ENCODE measurements at places on chromosomes 16 and 17.
A peak's percentile ranks its signal among the peaks of the same experiment; 100 is the strongest.

- DNase-seq: peak; percentile 23
Observed at GRCh38 chr16:58026139-58026704, 668 bp downstream of the MMP15 start.

DNA sequence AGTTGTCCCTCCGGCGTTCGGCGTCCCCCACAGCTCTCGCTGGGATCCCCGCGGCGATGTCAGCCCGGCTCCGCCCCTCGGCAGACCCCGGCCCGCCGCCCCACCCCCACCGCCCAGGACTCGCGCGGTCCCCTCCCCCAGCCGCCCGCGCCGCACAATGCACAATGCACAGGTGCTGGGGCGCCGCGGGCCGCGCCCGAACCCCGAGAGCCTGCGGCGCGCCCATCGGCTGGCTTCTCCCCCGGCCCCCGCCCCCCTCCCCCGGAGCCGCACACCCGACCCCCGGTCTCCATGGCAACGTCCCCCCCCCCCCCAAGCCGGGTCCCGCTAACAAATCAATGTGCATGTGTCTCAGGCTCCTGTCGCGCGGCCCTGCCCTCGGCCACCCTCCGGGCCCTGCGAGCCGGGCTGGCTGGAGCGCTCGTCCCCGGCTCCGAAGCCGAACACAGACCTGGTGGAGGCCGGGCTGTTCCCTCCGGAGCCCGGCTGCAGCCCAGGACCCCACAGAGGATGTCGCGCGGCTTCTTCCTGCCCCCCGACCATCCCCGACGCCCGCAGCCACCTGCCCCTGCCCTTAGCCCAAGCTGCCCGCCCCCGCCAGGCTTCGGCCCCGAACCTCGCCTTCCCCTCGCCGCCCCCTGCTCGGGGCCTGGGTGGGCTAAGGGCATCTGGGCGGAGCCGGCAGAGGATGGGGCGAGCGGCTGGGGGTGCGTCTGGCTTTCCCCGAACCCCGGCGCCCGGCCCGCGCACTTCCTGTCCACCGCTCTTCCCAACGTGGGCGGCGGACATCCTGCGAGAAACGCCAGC is 818 bp upstream of the CBX8 start:
- DNase-seq: no peak

DNA sequence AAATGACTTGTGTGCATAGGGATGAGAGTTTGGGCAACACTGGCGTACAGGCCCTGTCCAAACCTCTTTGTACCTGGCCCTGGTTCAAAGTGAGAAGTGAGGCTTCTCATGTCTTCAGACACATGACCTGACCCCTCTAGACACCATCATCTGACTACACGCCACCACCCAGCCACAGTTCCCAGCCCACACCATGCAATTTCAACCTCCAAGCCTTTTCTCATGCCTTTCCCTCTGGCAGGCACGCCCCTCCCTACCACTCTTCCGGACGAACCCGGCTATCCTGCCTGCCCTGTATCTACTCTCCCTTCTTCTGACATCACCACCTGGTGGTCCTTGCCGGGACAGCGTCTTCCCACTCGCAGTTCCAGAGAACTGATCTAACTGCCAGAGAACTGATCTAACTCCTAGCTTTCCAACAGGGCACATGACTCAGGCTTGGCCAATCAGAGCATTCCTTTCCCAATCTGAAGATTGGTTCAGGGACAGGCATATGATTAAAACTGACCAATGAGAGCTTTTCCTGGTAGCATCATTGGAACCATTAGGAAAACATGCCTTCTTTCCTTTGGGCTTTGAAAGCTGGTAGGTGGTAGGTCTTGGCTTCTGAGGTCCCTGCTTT is 27.1 kb upstream of the IL21R start:
- peak; percentile 83 for DNase-seq

DNA sequence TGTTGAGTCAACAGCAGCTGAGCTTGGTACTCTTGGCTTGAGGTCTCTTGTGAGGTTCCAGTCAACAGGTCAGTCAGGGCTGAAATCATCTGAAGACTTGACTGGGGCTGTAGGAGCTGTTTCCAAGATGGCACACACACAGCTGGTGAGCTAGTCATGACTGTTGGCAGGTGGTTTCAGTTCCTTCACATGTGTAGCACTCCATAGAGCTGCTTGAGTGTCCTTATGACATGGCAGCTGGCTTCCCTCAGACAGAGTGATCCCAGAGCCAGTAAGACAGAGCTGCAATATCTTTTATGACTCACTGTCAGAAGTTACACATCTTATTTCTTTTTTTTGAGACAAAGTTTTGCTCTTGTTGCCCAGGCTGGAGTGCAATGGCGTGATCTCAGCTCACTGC is 19.5 kb upstream of the GAS7 start:
- no peak for DNase-seq

DNA sequence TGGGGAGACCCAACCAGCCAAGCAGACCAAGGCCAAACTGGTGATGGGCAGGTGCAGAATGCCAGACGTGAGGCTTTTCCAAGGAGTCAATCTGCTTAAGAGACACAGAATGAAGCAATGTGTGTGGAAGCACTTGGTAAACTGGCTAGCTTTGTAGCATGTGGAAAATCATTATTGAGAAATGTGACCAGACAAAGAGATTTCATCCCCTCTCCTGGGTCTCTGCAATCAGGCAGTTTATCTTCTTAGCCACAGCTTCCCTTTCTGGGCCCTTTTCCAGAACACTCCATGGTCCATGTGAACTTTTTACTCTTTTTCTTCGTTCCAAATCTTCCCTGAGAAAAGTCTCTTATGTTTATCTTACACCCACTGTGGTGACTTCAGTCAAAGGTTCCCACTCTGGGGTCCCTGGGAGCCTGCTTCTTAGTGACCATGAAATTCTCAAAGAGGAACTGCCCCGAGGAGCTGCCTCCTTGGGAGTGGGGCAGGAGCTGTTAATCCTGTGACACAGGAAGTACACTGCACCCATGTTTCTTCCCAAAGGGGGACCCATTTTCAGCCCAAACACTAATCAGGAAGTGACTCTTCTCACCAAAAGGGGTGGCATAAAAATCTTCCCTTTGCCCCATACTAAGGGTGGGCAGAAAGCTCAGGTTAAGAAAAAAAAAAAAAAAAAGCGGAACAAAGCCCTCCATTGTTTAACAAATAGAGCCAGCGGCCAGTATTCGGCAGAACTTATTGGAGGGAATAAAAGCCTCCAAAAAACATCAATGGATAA is 346.2 kb upstream of the ASIC2 start:
- no peak for DNase-seq

DNA sequence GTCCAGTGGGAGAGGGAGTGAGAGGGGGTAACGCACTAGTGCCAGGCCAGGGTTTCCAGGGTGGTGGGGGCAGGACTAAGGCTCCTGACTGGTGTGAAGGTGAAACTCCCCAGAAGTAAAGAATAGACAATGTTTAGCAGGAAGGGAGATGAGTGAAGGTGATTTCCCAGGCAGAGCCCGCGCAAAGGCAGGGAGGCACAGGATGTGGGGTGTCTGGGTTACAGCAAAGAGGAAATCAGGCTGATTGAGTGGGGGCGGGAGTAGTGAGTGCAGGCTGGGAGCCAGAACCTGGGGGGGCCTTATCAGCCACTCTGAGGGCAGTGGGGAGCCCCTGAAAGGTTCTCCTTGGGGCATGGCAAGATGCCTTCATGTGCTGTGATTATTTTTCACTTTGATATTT is 167.5 kb downstream of the UTP18 start:
- no peak for DNase-seq

DNA sequence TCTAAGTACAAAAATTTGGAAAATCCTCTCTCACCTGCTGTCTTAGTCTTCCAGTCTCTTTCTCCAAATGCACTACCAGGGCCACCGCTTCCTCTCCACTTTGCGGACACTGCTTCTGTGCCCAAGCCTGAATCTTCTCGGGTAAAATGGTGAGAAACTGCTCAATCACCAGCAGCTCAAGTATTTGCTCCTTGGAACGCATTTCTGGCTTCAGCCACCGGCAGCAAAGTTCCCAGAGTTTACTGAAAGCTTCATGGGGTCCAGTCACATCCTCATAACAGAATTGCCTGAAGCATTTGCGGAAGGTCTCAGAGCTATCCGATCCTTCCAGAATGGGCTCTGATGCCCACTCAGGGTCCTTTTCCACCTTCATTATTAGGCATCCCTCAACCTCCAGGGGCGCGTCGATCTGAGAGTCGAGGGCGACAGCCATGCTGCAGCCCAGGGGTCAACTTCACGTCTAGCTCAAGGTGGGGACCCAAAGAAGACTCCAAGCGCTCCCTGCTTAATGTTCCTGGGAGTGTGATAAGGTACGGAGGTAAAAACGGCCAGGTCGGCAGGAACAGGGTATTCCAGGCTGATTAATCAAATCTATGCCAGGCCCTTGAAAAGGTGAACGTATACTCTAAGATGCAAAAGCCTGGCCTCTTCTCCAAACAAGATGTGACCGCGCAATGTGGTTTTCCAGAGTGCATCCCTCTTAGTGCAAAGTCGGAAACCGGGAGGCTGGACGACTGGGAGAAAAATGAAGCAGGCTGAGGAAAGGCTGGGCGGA is 763 bp downstream of the ZKSCAN2 start:
- peak; percentile 24 for DNase-seq

DNA sequence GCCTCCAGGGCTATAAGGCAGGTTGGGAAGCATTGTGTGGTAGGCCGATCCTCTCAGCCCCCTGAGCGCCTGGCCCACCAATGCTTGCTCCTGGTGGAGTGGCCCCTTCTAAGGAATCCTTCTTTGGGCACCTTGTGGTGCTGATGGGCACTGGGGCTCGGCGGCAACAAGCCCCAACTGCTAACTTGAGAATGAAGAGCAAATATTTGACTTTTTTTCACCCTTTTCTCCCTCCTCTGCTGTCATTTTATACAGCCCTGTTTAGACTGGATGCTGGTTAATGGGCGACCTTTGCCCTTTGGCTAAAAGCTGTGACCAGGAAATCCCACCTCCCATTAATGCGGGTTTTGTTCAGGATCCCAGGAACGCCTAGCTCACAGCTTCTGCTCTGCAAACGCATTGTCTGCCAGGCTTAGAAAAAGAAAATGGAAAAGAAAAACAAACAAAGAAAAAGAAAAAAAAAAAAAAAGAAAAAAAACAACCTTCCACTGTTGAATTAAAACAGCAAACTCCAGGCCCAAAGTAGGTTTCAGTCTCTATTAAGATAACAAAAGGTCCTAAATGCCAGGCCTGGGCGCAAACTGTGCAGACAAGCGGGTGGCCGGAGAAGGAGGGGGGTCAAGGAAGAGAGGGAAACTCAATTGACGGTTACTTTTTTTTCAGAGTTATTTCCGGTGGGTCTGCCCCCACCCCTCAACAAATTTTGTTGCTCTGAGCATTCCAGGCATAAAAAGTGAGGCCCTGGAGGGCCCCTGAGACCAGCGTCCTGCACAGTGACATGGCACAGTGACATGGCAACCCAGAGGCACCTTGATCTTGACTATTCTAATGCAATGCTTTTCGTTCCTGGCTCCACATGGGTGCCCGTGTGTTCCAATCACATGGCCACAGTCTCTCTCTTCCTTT is 301.4 kb downstream of the MAF start:
- DNase-seq: no peak

- DNase-seq: no peak
Observed at GRCh38 chr16:8951447-8952280, 12.0 kb downstream of the USP7 start.

GRCh38 chr17:8068736-8069586 is 18.6 kb downstream of the ALOX12B start:
- DNase-seq: no peak

DNA sequence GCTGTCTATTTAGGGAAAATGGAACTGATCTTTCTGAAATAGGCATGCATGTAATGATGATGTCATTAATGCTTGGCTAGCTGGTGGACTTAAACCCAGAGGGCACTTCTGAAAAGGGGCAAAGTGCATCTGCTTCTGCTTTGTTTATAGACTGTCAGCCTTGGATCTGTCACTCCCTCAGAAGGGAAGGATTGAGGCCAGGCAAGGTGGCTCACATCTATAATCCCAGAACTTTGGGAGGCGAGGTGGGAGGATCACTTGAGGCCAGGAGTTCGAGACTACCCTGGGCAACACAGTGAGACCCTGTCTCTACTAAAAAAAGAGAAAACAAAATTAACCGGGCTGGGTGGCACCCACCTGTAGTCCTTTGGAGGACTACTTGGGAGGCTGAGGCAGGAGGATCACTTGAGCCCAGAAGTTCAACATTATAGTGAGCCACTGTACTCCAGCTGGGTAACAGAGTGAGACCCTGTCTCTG is 185.5 kb downstream of the WWOX start:
- DNase-seq: no peak
